ENCODE measurements at places on chromosomes 12 and 14. TPM values are rescaled to one million over a fixed set of nuclear protein-coding genes. Genes with fewer than 3 reads are reported as not detected.

VRTN gene
- total RNA-seq = not detected

BATF gene
- 0.84 TPM for total RNA-seq

DTX1 gene
- 3.7 TPM for total RNA-seq

DACT1 gene
- total RNA-seq = 2.8 TPM

HOXC4 gene
- not detected for total RNA-seq

DNA sequence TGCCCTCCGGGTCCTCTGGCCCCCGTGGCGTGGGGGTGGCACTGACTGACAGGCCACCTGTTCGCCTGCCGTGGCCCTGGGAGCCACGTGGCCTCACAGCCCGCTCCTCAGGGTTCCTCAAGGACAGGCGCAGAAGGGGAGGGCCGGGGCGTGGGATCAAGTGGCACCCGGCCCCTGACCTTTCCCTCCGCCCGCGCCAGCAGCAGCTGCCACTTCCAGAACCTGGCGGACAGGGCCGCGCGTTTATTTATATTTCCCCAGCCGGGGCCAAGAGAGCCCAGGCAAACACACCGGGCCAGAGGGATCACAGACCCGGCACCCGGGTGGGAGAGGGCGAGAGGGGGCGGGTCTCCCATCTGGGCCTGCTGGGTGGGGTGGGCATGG lies 92.6 kb downstream of the RFLNA start:
- DNase-seq = no peak

GRCh38 chr12:23719493-23719892 lies 230.0 kb downstream of the SOX5 start:
- DNase-seq = no peak

- DNase-seq = no peak
These were observed 88.9 kb upstream of the FRMD6 start for GRCh38 chr14:51562816-51563215.

DNA sequence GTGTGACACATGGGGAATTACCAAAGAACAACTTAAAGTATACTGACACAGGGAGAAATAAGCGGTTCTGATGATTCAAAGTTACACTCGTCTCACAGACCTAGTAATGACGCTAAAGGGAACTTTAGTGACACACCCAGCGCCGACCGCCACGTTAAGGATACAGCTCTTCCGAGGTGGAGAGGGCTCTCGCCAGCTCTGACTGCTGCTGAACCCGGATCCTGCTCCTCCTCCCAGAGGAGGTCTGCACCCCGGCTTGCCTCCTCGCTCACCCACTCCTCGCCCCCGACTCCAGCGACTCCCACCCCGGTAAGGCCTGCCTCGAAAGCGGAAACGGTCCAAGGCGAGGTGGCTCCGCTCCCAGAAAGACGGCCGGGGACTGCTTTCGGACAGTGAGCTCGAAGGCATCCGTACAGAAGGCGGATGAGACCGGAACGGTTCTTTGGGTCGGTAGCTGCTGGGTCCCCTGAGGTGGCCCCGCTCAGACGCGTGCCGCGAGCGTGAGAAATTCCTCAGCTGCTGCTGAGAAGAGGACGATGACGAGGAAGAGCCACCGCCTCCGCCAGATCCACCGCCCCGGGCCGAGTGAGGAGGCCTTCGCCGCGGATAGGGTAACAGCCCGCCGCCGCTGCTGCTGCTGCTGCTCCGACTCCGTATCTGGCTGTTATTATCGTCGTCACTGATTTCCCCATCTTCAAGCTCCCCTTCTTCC lies 643 bp downstream of the ZFC3H1 start:
- DNase-seq = peak; percentile 81

GRCh38 chr12:17017402-17017801 lies 411.4 kb upstream of the LMO3 start:
- DNase-seq = no peak

GRCh38 chr12:46770501-46771183 lies 55.2 kb downstream of the SLC38A4 start:
- DNase-seq = no peak

DNA sequence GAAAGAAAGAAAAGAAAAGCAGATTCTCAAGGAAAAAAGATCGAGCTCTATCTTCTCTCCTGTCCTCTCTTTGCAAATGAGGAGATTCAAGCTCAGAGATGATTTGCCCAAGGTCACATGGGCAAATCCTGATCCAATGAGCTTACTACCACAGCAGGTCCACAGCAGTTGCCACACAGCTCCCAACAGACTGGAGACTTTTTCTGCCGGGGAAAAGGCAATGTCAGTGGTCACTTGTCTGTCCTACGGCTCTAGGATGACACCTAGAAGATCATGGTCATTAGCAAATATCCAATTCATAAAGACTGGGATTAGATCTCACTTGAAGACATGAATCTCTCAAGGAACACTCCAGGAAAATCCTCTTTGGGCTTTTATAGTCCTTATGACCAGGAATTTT lies 58.8 kb downstream of the TTC7B start:
- no peak for DNase-seq

DNA sequence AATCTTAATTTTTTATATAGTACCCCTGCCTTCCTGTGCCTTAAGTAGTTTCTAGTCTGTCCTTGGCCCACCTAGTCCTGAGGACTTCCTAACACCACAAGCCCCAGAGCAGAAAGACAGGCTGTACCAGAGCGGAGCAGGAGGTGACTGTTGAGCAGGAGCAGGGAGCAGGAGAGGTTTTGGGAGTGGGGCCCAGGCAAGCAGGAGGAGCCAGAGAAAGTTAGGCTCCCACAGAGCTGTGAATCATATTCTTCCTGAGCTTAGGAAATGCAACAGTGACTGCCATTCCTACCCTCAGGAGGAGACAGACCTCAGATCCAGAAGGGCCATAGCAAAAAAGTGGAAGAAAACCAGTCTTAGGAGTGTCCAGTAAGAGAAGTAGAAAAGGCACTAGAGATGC lies 28.3 kb upstream of the COL2A1 start:
- DNase-seq = no peak

DNA sequence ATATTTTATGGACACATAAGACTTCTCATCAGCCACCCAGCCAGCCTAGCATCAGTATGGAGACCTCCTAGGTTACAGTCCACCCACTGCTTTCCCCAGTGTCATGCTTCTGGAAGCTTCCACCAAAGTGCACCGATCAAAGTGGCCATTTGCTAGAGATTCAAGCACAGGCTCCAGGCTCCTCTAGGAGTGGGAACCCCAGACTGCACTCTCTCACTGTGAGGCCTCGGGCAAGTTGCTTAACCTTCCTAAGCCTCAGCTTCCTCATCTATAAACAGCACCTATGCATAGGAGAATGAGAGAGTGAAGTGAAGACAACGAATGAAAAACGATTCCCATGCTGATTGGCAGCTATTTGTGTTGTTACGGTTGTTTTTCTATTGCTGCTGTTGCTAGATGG lies 94.4 kb downstream of the DICER1 start:
- no peak for DNase-seq

DNA sequence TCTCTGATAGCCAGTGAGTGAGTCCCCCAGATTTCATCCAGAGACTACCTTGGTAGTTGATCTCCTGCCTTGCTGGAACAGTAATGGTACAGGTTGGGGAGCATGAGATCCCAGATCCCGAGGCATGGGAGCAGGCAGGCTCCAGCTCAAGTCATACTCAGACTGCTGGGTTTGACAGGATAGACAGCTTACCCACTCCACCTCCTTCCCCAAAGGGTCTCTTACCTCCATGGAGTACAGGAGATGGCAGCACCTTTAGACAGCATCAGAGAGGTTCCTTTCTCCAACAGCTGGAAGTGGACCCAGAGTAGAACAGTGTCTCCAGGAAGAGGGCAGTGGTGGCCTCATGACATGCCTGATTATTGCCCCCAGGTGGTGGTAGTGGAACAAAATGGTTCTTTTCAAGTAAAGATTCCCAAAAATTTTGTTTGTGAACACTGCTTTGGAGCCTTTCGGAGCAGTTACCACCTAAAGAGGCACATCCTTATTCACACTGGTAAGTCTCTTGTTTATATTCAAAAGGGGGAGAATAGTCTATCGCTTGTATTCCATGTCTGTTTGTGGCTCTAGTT lies 4.9 kb upstream of the CSAD start:
- DNase-seq = no peak

- no peak for DNase-seq
These were observed 3.5 kb upstream of the SCNN1A start for GRCh38 chr12:6378709-6379472.

GRCh38 chr12:53059434-53060063 lies 9.7 kb downstream of the TNS2 start:
- DNase-seq = no peak

All from Right ventricle myocardium inferior (tissue), 1 donor.